ENCODE measurements at places on chromosomes 5 and 9.

DNA sequence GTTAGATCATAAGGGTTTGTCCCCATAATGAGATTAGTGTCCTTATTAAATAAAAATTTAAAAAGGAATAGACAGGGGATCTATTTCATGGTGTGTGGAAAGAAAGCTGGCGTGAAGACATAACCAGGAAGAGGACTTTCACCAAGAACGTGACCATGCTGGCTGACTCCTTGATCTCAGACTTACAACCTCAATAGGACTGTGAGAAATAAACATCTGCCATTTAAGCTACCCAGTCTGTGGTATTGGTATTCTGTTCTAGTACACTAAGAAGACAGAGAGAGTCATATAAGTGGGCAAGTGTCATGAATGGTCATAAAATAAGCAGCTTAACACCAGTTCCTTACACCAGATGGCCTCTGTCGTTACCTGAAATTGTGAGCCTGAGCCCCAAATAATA lies 259.4 kb upstream of the CCNG1 start:
- DNase-seq, result no peak

GRCh38 chr5:125331987-125332598 lies 585.7 kb upstream of the ZNF608 start:
- DNase-seq, result no peak

- DNase-seq, result no peak
Observed at GRCh38 chr5:89437450-89438435, 554.8 kb upstream of the MEF2C start.

- DNase-seq, result no peak
Observed at GRCh38 chr5:52469835-52470234, 317.9 kb upstream of the ITGA1 start.

- DNase-seq, result no peak
Observed at GRCh38 chr5:169150108-169150507, 150.8 kb downstream of the SLIT3 start.

GRCh38 chr5:18699681-18700080 lies 1065.4 kb downstream of the TAF11L14 start:
- DNase-seq, result no peak

DNA sequence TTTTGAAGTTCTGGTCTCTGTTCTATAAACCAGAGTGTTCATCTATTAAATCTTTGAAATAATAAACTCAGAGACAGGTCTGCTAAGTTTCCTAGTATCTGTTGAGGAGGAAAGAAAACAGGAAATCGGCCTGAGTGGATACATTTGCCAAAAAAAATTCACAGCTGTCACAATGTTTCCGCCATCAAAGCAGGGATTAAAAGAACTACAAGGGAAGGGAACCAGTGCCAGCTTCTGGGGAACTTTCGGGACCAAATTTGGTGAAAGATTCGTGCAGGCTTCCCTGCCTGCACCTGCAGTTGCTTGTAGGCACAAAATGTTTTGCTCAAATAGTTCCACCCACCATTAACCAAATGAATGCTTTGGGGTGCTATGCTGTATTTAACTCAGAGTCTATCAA lies 267.5 kb downstream of the MSX2 start:
- no peak for DNase-seq
